ENCODE measurements at places on chromosomes 13 and 19.

- no peak for DNase-seq
These were observed 20.8 kb upstream of the KCTD15 start for GRCh38 chr19:33775731-33776487.

DNA sequence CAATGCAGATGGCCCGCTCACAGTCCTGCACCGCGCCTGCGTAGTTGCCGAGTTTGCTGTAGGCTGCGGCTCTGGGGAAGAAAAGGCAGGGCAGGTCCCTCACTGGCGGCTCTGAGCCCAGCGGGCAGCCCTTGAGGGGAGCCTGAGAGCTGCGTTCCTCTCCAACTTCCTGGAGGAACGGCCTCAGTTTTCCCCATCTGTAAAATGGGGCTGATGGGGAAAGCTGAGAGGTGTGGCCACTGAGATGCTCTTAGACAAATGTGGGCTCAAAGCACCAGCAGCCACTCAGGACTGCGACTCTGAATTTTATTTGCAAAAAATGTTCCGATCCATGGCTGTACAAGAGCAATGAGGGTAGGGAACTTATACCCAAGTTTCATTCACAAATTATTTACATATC lies 19.4 kb downstream of the SGTA start:
- DNase-seq = no peak

DNA sequence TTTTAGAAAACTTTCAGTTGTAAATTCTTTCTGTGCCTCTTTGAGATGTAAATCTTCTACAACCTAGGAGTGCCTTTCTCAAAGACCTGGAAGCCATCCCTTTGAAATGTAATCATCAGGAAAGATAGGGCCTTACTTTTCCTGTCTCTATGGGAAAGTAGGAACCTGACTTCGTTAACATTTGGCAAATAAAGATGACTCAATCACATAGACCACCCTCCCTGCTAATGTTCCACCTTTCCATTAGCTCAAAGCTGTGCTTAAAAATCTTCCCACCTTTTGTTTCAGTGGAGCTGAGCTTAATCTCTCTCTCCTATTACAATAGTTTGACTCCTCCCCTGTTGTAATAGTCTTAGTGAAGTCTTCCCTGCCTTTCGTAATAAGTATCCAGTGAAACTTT lies 247.7 kb downstream of the OLFM4 start:
- DNase-seq = no peak

DNA sequence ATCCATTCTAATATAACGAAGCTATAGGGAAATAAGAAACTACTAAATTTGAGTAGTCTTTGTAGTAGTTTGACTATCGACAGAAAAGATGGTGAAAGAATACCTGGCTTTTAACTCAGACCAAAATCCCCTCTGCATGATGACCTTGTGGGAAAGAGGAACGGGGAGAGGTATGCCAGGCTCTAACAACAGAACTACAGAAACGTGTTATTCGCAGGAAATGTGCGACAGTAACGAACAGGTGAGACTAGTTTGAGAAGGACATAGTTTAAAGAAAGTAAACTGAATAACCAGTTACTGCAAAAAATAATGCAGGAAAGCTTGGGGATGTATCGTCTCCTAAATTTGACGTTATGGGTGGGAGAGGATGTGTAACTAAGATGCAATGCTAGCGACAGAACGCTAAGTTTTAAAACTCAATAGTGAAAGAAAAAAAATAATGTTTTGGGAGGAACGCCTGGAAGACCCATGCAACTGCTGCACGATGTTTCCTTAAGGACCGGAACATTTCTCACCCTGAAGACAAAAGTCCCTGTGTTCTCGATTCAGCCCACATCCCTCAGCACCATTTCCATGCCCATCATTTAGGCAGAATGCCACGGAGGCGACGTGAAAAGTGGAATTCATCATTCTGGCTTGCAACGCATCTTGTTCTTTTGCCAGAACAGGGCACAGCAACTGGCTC lies 1.6 kb upstream of the RAP2A start:
- no peak for DNase-seq

DNA sequence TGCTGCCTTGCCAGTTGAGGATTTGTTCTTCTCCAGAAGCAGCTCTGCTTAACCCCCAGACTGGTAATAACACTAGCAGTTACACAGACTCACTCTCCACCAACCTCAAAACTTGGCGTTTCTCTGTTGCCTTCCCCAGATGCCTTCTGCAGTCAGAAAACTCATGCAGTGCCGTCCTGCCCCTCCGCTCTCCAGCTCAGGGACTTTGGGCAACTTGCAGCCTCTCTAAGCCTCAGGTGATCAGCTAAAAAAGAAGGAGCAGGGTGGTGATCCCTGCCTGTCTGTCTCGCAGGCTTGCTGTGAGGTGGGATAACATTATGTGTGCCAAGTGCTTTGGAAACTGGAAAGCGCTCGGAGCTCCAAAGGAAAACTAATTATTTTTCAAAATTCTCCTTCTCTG lies 391.6 kb downstream of the HS6ST3 start:
- DNase-seq = no peak

DNA sequence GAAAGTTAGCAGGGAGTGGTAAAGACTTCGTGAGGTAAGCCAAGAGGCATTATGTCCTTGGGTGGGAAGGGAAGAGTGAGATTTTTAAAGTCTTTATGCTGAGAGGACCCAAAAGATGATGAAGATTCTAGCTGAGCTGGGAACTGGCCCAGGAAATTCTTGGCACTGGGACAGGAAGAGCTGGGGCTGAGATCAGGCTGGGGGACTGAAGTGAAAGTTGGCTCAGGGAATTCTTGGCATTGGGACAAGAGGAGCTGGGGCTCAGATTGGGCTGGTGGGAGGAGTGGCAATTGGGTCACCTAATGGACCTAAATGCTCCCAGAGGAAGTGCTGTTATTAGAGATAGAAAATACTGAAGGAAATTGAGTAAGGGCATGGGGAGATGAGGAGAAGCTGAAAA lies 8.8 kb downstream of the SCEL start:
- DNase-seq = no peak

DNA sequence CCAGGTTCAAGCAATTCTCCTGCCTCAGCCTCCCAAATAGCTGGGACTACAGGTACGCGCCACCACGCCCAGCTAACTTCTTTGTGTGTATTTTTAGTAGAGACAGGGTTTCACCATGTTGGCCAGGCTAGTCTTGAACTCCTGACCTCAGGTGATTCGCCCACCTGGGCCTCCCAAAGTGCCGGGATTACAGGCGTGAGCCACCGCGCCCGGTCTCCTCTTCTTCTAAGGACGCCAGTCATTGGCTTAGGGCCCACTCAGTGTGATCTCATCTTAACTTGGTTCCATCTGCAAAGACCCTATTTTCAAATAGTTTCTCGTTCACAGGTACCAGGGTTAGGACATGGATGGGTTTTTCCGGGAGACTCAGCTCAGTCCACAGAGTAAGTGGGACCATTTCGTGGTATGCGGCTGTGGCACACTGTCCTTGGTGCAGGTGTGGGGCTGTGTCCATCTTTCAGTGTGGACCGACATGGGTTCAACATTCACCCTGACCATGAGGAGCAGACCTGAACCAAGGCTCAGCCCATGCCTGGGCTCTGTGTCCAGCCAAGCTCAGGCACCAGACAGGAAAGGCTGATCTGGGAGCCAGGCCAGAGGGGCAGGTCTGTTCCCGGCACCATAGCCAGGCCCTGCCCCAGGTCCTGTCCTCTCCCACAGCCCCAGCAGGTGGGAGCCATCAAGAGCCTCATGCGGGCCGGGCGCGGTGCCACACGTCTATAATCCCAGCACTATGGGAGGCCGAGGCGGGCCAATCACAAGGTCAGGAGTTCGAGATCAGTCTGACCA lies 2.8 kb upstream of the MKNK2 start:
- no peak for DNase-seq

DNA sequence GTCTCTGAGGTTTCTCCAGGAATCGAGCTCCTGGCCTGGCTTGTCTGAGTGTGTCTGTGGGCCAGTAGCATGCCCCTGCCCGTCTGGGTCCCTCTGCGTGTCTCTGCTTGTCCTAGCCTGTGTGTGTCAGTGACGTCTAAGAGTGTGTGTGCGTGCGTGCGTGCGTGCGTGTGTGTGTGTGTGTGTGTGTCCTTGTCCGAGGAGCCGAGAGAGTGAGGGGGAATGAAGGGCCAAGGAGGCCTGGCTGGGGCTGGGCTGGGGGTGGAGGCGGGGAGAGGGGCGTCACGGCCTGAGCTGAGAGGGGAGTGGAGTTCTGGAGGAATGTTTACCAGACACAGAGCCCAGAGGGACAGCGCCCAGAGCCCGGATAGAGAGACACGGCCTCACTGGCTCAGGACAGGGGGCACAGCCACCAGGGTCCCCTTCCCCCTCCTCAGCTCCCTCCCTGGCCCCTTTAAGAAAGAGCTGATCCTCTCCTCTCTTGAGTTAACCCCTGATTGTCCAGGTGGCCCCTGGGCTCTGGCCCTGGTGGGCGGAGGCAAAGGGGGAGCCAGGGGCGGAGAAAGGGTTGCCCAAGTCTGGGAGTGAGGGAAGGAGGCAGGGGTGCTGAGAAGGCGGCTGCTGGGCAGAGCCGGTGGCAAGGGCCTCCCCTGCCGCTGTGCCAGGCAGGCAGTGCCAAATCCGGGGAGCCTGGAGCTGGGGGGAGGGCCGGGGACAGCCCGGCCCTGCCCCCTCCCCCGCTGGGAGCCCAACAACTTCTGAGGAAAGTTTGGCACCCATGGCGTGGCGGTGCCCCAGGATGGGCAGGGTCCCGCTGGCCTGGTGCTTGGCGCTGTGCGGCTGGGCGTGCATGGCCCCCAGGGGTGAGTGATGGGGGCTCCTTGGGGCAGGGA lies at the start of gene AXL:
TSS of gene AXL (plus strand) at position 609 of the 893 bp plus-strand sequence. CDS start at position 779, 170 bp downstream.
- DNase-seq = no peak

DNA sequence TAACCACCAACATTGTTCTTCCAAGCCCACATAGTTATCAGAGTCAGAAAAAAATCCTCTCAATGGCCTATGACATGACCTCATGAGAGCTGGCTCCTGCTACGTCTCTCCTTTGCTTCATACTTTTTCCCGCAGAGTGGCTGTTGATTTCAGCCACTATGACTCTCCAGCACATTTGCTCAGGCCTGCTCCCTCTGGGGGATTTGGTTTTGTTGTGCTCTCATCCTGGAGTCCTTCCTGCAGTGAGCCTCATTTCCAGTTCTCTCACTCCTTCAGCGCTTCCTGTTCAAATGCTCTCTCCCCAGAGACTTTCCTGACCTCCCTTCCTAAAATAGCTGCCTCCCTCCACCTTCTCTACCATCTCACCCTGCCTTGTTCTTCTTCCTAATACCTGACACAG lies 72.0 kb upstream of the USP29 start:
- no peak for DNase-seq

DNA sequence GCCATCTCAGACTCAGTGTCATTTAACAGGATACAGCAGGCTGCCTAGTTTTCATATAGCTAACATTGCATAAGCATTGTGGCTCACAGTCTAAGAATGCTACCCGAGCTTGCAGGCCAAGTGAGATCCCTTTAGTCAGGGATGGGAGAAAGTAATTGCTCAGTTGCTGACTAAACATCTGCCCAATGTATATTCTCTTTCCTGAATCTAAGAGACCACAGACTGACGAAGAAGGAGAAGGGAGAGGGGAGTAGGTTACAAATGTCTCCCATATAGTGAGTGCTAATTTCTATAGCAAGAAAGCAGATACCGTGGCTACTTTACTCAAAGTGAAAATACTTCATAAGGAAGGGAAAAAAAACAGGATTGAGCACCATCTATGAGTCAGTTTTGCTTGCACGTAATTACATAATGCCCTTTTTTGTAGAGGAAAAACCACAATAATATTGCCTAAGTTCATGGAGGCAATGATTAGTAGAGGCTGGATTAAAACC lies 453.9 kb downstream of the COG6 start:
- DNase-seq = no peak

DNA sequence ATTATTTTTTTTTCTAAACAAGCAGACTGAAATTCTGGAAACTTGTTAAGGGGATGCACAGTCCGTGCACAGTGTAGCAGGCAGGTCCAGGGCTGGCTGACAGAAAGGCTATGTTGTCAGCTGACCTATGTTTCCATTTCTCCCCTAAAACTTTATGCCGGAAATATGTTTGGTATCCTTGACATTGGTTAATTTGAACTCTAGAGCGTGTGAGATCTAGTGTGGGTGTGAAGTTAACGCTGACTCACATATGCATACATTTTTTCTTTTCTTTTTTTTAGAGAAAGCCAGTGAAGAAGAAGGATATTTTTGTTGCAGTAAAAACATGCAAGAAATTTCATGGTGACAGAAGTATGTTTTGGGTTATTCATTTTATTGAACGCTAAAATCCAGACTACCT lies 76.6 kb downstream of the B3GLCT start:
- DNase-seq = no peak

DNA sequence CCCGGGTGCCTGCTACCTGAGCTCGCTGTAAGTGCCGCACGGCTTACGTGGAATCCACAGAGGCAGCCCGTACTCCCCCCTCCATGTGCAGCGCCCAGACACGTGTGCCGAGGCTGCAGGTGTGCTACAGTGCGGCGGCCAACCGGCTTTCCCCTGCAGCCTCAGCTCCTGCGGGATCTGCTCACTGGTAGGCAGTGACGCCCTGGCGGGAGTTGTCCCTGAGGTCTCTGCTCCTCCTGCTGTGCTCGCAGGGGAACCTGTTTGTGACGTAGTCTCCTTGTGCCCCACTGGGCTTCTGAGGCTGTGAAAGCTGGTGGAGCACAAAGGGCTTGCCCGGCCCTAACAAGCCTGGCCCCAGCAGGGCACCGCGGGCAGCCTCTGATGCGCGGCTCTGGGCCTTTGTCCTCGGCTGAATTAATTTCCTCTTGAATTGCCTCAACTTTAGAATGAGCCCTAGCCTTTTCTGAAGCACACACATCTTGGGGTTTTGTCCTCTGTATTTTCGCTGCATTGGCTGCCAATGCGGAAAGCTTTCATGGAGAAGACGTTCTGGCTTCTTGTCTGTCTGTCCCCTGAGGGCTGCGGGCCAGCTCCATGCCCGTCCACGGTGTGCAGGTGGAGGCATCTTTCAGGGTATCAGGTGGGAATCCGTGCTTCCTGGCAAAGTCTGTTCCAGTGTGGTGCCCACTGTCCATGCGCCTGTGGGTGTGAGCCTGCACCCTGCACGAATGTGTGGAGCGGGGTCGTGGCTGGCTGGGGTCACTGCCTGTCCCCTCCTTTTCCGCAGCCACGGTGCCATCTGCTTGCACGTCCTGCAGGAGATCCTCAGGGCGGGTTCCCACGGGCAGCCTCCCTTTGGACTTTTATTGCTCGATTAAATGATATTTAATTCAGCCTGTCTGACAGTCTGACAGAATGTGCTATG lies 77.3 kb upstream of the MCF2L start:
- DNase-seq = no peak

DNA sequence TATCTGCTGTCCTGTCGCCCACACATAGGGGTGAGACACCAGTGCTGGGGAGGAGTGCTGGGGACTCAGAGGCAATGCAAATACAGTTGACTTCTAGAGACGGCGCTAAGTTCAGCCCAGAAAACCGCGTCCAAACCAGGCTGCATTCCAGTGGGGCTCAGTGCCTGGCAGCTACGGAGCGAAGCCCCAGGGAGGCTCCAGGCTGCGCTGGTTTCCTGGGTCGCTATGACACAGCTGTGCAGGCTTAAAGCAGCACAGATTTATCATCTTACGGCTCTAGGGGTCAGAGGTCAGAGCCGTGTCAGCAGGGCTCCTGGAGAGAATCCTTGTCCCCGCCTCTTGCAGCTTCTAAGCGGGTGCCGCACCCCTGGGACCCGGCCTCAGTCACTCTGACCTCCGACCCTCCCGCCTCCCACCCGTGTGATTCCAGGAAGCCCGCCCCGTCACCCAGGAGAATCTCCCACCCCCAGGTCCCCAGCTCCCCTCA lies 61.6 kb downstream of the ANKRD10 start:
- DNase-seq = no peak

Measured in activated CD8-positive, alpha-beta memory T cell treated with anti-CD3 and anti-CD28 coated beads for 1 hour (primary cell).